Activated CD8-positive, alpha-beta memory T cell treated with anti-CD3 and anti-CD28 coated beads for 48 hours (primary cell): ENCODE measurements at places on chromosomes 3 and 15.

GRCh38 chr15:84658788-84659411 is 901 bp upstream of the NMB start:
- no peak for DNase-seq

DNA sequence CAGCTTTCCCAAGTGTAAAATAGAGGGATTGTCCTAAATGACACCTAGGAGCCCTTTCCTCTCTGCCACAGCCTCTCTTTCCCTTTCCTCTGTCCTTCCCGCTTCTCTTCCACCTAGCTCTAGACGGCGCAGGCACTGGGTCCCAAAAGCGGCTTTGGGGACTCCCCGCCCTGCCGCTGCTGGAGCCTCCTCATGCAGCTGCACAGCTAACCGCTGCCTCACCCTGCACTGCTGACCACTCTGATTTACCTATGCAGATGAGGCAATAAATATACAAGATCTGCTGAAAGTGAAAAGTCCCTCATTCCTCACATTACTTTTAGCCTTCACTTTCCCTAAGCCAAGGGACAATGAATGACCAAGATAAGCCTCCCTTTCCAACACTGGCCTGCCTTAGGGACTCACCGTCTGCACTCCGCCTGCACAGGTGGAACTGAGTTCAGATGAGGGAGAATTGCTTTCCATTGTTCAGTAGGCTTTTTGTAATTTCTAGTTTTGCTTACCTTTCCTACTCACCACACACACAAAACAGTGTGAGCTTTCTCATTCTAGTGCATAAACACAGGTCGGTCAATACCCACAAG is 197.5 kb upstream of the BCL6 start:
- no peak for DNase-seq

GRCh38 chr15:57747206-57747896 is 40.8 kb downstream of the POLR2M start:
- no peak for DNase-seq

DNA sequence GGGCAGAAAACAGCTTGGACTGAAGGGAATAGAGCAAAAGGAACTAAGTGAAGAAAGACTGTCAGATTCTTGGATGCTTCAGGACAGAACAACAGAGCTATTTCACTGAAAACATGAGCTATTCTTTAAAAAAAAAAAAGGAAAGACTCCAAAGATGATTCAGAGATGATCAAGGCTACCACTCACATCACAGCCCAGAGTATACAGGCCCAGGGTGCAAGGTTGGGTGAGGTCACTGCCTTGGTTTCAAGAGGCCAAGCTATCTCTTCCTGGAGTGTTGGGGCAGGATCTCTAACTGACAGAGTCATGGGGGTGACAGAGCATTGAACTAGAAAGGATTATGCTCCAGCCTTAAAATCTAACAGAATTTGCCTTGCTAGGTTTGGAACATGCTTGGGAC is 118.1 kb downstream of the AGBL1 start:
- DNase-seq = no peak

DNA sequence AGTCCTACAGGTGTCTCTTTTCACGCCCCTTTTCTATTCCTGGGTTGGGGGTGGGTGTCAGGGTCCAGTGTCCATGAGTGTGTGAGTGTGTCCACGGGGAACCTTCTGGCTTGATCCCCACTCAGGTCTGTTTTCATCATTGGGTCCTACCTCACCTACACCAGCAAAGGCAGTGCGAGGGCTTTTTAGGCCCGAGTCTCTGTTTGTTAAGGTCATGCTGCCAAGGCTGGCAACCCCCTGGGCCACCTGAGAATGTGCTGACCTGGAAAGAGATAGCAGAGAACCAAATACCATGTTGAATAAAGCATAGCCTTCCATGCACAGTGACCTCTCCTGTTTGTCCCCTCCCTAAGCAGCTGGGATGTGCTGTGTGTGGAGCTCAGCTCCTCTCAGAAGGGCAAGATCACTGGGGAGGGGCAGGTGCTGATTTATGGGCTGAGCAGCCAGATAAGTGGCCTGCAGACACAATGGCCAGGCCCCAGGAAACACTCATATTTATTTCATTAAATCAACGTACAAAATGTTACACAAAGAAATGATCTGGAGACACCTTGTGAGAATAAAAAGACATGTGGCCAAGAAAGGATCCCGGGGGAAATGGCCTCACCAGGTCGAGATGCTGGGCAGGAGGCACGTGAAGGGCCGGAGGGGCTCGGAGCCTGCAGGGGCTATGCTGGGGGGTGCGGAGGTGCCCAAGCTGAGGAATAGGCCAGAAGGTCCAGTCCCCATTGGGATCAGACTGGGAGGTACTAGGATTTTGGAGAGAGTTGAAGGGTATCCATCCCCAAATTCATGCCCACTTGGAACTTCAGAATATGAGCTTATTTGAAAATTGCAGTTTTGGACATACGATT is 36.1 kb downstream of the RAB6B start:
- DNase-seq = no peak

DNA sequence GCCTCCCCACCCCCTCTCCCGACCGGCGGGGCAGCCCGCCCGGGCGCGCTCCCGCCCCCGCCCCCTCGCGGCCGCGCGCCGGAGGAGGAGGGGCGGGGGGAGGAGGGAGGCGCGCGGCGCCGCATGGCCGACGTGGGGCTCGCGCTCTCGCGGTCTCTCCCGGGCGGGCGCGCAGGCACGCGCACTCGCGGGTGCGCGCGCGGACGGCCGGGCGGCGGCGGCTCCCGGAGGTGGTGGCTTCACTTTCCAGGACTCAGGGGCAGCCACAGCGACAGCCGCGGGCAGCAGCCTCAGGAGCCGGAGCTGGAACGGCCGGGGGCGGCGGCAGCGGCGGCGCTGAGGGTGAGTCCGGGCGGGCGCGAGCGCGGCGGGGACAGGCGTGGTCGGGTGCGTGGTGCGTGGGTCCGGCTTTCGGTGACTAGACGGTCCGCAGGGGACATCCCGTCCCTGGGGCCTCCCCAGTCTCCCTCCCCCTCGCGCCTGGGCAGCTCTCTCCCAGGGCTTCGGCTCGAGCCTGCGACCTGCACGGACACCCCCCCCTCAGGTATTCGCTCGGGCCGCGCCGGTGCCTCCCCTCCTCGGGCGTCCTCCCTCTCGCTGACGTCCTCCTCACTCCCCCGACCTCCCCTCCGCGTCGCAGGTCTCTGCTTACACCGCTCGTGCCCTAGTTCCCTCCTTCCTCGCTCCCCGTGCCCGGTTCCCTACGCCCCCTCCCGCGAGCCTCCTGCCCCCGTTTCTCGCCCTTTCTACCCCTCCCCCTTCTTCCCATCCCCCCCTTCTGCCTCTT is at the start of gene UBE2E2:
TSS of gene UBE2E2 (plus strand) at position 407 of the 787 bp plus-strand sequence.
- DNase-seq = peak; percentile 29

GRCh38 chr15:90413411-90414379 is 25.7 kb downstream of the IQGAP1 start:
- DNase-seq = no peak

DNA sequence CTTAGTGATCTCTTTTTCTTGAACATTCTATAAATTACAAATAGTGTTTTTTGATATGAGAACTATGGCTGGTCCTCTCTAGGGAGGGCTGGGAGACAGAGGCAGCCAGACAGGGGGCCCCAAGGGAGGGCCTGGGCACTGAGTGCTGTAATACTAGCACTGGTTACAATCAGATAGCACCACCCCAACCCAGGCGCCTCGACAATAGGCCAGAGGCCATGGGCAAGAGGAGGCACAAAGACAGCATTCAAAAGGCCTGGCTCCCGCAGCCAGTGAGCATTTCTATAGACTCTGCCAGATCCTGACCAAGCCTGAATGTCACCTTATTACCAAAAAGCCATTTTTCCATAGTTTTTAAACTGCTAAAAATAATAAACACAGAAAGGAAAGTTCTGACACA is 158.5 kb downstream of the THRB start:
- DNase-seq = no peak

DNA sequence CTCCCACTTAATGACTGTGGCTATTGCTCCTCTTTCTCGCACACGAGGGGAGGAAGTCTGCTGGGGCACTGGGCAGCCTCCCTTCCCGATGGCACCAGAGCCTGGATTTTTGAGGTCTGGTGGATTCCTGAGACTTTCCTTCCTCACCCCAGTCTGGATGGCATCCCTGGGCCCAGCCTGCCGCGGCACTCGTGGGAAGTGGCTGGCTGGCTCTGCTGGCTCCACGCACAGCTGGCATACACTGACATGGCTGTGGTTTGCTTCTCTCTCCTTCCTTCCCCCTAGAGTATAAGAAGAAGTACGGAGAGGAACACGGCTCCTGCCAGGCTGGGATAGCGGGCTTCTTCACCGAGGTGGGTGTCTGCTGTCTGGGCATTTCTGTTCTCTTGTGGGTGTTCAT is 319.8 kb upstream of the LRRFIP2 start:
- no peak for DNase-seq

DNA sequence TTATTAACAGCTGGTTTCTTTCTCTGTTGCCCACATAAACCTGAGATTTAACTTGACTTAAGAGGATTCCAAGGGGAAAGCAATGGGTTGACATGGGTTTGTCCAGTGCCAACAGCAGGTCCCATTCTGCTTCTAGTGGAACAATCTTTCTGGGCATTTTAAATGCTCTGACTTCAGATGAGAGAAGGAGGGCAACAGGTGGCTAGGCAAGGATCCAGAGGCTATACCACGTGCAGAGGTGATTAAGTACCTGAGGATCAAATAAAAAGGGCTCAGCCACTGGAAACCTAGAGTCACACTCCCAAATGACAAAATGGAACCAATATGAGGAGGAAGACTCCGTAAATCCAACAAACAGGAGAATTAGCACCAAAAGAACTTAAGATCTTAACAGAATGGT is 28.5 kb downstream of the CMTM6 start:
- DNase-seq = no peak
